ENCODE measurements at places on chromosomes 12 and 14.

DNA sequence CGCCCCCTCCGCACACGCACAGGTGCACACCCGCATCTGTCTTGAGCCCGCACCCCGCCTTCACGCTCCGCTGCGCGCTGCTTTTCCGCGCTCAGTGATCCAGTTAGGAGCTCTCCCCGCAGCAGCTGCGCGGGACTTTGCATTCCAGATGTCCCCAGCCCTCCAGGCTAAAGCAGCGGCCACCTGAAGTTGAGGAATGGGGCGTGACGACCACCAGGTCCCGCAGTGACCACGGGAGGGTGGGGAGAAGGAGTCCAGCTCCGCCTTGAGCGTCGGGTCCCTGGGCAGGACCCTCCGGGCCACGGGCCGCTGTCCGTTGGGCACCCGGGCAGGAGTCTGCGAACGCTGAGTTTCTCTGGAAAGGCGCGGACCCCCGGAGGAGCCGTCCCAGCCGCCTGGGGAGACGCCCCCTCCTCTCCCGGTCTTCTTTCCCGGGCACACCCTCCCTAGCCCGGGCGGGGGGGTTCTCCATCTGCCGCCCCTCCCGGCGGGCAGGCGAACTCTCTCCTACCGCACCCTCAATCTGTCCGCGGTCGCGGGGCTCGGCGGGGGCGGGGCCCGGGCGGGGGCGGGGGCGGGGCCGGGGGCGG is 334 bp upstream of the TMEM132C start:
- no peak for DNase-seq

DNA sequence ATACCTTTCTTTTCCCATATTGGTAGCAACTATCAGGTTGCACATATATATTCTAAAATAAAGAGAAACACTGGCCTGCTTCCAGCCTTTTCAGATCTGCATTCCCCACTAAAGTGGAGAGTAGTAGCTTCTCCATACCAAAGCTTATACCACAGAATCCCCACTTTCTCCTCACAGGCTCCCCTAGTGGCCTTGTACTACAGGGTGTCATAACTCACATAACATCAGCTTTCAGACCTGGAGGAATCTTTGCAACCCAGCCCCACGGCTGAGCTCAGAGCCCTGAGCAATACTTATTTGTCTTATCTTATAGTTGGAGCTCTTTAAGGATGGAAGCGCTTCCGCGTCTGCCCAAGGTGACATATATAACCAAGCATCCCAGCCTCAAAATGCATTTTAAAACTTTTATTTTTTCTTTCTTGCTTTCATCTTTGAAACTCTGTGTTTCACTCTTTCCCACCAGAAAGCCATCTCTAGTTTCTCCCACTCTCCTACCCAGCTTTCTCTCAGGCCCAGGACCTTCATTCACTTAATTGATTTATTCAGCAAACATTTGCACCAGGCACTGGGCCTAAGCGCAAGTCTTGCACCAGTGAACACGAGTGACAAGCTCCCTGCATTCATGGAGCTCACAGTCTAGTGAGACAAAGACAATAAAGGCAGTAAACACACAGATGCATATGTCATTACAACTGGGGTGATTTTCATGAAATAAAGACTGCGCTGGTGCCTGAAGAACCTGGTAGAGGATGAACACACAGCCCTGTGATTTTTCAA is 254.7 kb downstream of the IPO8 start:
- DNase-seq, result peak; percentile 20

DNA sequence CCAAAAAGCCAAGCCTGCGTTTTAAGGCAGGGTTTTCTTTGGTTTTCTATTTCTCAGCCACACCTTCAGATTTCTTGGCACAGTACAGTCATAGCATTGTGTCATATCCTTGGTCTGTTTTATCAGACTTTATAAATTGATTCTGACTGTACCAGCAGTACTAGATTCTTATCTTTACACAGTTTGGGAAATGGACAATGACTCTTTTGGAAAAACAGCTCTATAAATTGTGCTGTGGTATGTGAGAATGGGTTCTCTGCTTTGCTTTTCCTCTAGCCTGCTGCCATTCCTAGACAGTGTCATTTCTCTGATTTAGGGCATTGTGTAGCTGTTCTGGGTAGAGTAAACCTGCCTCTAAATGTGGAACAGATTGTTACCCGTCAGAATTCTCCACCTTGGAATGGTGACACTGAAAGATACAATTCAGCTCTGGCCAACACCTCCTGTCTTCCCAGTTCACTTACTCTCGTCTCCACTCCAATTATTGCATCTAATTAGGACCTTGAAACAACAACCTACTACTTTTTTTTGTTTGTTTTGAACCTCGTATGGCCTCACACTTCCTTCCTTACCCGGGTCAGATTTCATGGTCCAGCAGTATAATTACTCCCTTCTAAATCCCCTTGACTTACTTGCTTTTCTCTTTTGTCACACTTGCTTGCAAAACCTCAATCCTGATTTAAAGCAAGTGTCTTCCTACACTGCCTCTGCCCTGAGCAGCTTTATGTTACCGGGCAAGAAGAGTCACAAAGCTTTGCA is 226.3 kb downstream of the ERC1 start:
- no peak for DNase-seq

DNA sequence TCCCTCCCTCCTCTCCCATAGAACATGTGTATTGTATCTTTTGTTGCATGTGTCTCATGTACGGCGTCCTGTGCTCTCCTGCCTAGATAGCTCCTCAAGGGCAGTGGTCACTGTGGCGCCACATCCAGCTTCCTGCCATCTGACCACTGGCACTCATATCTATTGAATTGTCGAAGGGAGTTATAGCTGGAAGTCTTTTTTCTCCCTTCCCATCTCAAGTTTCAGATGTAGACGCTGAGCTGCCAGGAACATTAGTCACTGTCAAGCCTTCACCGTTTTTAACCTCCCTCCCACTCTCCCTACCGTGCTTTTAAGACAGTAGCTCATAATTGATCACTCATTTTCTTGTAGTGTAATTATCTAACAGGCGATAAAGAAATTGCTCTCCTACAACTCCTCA is 33.0 kb downstream of the MTHFD1 start:
- DNase-seq, result no peak

DNA sequence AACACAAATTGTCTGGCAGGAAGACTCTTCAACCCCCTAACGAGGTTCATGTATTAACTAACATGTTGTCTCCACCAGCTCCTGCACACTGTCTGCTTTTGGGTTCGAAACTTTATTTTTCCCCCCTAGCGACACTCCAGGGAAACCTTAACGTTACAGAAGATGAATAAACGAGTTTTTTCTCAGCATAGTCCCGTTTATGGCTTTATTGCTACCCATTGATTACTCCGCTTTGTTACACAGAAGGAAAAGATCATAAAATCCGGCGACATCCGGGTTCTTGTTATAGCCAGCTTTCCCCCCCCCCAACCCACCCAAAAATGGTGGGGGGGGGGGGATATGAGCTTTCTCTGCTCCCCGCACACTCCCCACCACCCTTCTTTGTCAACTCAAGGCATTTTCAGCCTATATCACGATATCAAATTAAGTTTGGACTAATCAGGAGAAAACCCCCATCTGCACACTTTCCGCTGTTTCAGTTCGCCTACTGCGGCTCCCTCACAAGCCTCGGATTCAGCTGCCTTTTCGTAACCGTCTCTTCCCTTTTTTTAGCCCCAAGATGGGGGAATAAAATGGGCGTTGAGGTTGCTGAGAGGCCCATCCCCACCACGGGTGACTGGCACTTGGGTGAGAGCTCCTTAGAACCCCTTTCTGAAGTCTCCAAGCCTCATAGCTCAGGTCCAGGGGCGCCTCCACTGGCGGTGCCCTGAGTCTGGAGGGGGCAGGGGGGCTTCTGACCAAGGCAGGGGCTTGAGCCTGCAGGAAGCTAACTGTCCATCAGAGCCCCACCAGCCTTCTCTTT is 1.4 kb upstream of the HOXC6 start:
- DNase-seq, result no peak

GRCh38 chr12:124539084-124540041 is 28.0 kb downstream of the NCOR2 start:
- DNase-seq, result no peak

GRCh38 chr12:98274430-98275130 is 240.8 kb upstream of the TMPO start:
- DNase-seq, result no peak

DNA sequence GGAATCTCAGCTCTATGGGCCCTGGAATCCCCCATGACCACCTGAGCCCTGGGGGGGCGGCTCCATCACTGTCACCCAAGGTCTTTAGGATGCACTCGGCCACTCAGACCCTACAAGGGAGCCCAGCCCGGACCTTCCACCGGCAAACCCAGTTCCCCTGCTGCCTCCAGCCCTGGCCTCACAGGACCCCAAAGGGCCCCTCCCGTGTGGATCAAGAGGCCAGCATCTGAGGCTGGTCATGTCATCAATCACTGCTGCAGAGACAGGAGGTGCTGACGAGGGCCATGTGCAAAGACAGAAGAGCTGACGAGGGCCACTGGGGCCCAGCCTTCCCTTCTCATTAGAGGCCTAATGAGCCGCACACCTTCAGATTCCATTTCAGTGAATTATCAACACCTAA is 39.0 kb upstream of the SFSWAP start:
- DNase-seq, result no peak

- no peak for DNase-seq
Measured at GRCh38 chr14:47539031-47539461, 136.4 kb downstream of the MDGA2 start.

GRCh38 chr12:132523576-132524331 is 33.8 kb downstream of the FBRSL1 start:
- peak; percentile 90 for DNase-seq

GRCh38 chr12:107400686-107401447 is 284.7 kb upstream of the PWP1 start:
- no peak for DNase-seq

- DNase-seq, result no peak
Measured at GRCh38 chr12:52238916-52239646, 6.0 kb downstream of the KRT7 start.

GRCh38 chr14:71931492-71932228 is 569 bp upstream of the RGS6 start:
- no peak for DNase-seq

DNA sequence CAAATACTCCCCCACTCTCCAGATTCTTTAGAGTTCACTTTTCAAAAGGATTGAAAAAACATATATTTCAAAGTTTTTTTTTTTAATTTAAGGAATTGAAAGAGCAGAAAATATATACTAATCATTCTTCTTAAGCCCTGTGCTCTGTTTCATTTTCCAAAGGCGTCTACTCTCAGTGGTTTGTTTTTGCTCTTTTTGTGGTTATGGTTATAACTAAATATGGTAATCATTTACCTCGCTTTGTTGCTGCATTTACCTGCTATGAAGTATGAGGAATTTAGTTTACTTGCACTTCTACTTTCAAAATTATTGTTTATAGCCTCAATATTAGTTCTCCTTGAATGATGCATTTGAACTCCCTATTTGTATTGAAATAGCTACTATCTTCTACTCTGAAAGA is 55.9 kb upstream of the LRRK2 start:
- DNase-seq, result no peak

- DNase-seq, result peak; percentile 30
Measured at GRCh38 chr14:36655963-36656686, 5.5 kb upstream of the PAX9 start.

DNA sequence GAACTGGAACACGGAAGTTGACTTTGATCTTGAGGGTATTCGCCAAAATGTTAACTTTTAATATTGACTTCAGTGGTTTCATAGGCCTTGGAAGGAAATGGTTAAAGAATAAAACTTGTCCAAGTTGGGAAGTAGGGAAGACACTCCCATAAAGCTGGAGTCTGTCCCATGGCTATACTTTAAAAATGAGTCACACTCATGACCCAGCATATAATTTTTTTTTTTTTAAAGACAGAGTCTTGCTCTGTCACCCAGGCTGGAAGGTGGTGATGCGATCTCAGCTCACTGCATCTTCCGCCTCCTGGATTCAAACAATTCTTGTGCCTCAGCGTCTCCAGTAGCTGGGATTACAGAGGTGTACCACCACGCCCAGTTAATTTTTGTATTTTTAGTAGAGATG is 19.6 kb downstream of the TMPRSS12 start:
- DNase-seq, result no peak

- no peak for DNase-seq
Measured at GRCh38 chr14:65356327-65356836, 56.1 kb upstream of the FUT8 start.

GRCh38 chr12:25058012-25058411 is 109.1 kb upstream of the BCAT1 start:
- no peak for DNase-seq

DNA sequence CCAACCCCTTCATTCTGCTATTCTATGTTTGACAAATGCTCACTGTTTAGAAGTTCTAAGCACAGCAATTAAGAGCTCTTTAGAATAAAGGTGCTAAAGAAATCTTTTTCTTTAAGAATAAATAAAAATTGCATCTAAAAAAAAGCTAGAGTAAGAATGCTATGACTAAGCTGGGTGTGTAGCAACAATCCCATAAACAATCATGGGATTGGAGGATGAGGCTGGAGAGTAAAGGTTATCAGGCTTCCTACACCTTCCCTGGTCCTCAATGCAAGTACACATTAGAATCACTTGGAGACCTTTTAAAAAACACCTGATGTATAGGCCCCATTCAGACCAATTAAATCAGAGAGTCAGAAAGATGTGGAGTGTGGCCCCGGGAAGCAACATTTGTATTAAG is 88.3 kb downstream of the CIT start:
- no peak for DNase-seq

GRCh38 chr14:62431496-62431895 is 613.8 kb downstream of the KCNH5 start:
- no peak for DNase-seq

DNA sequence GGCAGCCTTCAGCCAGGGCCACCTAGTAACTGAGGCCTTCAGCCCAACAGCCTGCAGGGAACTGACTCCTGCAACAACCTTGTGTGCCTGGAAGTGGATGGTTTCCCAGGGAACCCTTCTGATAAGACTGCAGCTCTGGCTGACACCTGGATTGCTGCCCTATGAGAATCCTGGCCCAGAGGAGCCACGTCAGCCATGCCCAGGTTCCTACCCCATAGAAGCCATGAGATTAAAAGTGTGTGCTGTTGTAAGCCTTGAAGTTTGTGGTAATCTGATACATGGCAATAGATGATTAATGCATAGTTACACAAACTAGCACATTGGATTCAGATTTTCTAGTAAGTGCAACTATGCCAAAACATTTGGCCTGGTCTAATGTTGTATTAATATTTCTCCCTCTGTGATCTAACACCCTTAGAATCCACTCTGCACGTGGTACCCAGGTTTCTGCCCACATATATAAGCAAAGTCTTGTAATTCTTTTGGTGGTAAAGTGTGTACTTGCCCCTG is 64.8 kb upstream of the BEGAIN start:
- no peak for DNase-seq

DNA sequence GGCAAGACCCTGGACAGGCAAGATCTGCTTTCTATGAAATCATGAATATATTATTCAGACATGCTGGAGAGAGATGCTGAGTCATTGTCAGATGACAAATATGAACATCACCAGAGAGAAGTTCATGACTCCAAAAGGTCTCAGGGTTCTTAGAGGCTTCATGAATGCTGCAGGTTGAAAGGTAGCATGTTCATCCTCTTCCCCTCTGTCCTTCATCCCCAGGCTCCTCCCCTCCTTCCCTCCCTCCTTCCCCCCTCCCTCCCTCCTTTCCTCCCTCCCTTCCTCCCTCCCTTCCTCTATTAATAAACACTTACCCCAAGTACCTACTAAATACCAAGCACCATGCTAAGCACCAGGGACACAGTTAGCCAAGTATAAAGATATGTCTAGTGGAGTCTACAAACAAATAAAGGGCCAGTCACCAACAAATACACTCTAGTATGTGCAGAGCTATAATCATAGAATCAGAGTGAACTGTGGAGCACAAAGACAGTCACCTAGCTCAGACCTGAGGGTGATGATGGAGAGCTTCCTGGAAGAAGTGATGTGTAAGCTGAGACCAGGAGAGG is 46.2 kb downstream of the RPH3A start:
- DNase-seq, result no peak
